Stimulated activated CD4-positive, alpha-beta T cell treated with anti-CD3 and anti-CD28 coated beads, Interleukin-1b, Interleukin-23, amount 100 ng/mL, for 1 hour (primary cell): ENCODE measurements at places on chromosomes 2 and 18.

DNA sequence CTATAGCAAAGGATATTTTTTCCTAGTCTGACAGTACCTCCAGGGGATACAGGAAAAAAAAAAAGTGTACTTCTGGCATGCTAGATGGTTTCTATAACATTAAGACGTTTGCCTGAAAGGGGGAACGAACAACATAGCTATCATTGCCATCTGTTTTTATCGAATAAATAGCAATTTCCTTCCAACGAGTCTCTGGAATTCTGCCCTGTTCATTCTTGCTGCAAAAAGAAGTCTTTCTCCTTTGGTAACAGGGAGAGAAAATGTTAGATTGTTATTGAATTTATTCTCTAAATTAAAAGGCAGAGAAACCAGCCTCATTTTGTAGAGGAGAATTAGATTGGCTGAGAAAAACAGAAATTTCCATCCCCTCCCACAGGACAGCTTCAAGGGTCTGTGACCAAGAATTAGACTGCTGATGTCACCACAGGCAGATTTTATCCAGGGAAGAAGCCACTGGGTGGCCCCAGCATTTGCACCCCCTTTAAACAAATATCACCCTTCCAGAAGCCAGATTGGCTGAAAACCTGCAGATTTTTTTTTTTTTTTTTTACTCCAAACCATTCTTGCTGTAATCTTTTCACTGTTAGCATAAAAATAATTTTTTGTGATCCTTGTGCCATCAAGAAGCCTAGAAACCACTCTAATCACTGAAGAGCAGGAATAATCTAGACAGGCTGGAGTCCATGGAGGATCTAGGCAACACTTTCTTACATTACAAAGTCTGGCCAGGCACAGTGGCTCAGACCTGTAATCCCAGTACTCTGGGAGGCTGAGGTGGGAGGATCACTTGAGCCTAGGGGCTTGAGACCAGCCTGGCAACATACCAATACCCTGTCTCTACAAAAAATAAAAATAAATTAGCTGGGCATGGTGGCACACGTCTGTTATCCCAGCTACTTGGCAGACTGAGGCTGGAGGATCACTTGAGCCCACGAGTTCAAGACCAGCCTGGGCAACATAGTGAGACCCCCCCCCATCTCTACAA lies 12.0 kb downstream of the WDFY1 start:
- DNase-seq: no peak

DNA sequence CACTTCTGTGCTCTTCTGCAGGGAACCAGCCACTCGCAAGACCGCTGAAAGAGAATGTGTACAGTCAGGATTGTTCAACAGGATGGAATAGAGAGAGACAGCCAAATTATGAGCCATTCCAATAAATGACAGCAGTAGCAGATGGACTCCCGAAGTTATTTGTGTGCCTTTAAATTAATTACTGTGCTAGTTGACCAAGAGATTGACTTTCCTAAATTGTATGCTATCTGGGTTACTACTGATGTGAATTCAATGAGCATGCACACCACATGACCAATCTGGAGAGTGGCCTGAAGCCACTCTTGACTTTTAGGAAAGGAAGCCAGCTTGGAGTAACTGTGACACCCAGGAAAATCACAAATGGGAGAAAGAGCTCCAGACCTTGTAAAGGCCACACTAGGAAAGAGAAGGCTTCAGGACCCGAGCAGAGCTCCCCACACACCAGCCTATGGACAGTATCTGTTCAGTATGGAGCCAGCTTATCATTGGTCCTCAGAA lies 52.8 kb downstream of the CHMP3 start:
- DNase-seq: no peak

- DNase-seq: no peak
Measured at GRCh38 chr2:216084547-216084946, 2.8 kb downstream of the TMEM169 start.

DNA sequence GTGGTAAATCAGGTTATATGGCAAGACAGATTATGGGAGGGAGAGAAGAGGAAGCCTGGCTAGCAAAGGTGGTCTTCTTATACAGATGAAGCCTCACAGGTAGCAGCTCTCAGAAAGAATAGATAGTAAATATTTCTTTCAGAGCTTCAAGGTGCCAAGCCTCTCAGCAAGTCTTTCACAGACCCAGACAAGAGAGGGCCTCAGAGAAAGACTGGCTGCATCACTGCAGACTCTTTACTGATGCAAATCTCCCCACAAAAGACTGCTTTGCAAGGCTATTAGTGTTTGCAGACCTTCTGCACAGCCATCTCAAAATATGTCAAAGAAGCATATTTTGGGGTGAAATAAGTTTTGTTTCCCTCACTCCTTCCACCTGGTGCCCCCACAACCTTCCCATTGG lies 372.4 kb upstream of the RND3 start:
- DNase-seq: no peak

DNA sequence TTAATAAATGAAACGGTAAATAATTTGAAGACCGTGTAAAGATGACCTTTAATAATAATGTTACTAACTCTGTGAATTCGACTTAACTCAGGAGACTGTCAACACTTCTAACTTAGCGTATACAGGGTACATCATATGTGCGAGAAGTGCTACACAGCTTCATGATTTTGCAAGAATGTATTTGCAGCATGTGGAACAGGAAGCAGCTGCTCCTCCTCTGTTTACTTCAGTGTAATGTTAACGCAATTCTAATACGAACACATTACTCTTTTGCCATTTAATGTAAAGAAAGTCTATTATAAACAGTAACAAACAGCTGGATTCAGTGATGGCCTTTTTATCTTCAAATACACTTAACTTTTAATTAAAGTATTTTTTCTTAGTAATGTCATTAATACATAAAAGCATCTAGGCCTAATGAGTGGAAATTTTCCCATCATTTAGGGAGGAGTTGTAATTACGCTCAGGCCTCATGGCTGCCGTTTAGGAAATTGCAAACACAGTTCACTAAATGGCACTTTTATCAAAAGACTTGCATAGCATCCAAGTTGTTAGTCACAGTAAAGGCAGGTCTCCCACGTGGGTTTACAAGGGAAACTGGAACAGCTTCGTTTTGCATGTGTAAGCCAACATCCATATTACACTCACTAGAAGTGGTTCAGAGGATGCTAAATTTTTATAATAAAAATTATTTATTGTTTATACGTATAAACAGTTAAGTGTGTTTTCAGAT lies 635.7 kb downstream of the FBXO15 start:
- DNase-seq: no peak

- DNase-seq: no peak
Measured at GRCh38 chr2:42192652-42193566, 23.8 kb downstream of the EML4 start.

- DNase-seq: no peak
Measured at GRCh38 chr18:58649966-58650816, 21.1 kb upstream of the MALT1 start.

DNA sequence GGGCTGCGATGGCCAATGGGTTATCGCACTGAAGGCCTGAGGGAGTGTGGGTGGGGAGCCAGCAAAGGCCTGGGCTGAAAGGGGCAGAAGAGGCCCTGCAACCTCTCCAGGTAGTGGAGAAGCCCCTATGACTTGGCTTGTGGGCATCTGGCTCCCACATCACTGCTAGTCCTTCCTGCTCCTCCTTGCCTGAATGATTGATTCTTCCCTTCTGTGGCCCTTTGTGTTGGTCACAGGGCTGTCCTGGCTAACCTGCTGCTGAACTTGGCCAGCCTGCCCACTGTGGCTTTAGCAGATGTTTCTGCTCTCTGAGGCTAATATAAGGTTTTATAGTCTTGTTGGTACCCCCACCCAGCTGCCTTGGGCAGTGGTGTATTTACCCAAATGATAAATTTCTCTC lies 136.2 kb upstream of the ALPP start:
- DNase-seq: no peak

DNA sequence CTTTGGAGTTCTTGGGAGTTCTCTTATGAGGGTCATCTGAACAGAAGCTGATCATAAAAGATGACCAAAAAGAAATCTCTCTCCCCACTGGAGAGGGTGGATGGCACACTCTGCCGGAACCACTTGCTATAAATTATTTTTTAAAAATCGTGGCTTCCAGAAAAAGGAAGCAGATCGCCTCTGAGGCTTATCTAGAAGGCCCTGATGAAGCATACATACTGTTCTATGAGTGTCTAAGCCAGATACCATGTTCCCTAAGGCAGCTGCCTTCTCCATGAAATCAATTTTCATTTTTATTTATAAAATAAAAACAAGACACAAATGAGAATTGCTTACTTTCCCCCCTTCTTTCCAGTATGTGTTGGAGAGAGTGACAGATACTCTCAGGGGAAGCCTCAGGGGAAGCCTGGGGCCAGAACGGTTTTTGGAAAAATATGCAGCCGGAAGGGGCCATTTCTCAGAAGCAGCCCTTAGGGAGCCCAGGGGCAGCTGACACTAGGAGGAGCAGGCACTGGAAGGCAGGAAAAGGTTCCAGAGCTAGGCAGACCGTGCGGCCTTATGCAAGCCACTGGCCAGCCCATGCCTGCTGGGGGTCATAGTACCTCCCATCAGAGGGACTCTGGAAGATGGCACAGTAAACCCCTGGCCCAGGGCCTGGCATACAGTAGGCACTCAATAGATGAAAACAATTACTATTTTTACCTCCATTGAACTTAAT lies 130.6 kb downstream of the CABLES1 start:
- no peak for DNase-seq

GRCh38 chr2:105400138-105400540 lies 1.3 kb upstream of the FHL2 start:
- no peak for DNase-seq

DNA sequence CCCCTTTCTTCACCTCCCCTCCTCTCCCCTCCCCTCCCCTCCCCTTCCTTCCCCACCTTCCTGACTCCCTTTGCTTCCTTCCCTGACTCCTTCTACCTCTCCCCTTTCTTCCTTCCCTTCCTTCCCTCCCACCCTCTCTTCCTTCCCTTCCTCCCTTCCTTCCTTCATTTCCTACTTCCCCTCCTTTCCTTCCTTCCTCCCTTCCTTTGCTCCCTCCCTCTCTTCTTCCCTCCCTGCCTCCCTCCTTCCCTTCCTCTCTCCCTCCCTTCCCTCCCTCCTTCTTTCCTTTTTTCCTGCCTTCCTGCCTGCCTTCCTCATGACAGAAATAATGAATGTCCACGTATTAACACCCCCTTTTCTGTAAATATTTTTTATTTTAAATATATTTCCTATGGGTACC lies 260.2 kb downstream of the ZNF407 start:
- no peak for DNase-seq

DNA sequence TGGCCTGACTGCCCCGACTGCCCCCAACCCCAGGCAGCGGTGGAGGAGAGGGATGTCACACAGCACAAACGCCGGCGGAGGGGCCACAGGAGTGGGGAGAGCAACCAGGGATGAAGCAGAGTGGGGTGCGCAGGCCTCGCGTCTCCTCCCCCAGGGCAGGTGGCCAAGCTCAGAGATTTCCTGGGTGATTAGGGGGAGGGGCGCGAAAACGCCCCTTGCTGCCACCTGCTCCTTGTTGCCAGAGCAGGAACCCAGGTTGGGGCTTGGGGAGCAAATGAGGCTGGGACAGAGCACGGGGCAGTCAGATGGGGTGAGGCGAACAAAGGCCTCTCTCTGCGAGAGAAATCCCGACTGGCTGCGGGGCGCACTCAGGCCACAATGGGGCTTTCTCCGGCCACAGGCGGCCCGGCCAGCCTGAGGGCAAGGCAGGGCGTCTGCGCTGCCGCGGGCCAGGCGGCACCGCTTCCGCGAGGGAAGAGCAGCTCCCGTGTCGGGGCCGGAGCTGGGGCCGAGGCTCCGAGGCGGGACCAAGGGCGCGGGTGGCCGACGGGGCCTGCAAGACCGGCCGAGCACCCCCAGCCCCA lies 11.5 kb downstream of the TEX44 start:
- no peak for DNase-seq

DNA sequence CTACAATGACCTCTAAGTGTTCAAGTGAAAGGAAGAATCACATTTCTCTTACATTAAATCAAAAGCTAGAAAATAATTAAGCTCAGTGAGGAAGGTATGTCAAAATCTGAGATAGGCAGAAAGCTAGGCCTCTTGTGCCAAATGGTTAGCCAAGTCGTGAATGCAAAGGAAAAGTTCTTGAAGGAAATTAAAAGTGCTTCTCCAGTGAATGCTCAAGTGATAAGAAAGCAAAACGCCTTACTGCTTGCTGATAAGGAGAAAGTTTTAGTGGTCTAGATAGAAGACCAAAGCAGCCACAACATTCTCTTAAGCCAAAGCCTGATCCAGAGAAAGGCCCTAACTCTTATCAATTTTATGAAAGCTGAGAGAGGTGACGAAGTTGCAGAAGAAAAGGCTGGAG lies 932.3 kb upstream of the ACVR2A start:
- DNase-seq: no peak

DNA sequence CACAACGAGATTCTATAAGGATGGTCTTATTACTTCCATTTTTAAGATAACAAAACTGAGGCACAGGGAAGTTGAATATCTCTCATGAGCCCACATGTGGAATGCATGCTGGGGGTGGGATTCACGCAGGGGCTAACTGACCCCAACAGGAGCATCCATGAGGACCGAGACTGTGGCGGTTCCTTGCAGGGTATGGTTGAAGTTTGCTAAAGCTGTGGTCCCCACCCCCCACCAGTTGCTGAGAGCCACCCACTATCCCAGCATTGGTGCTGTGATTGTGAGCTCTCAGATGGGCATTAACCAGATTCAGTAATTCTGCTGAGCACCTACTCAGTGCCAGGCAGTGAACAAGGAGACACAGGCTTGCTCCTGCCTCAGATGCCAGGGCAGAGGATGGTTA lies 116.0 kb upstream of the TEX51 start:
- no peak for DNase-seq

GRCh38 chr2:226559536-226559935 lies 240.1 kb downstream of the IRS1 start:
- no peak for DNase-seq

GRCh38 chr2:138237667-138238384 lies 263.7 kb upstream of the SPOPL start:
- no peak for DNase-seq

DNA sequence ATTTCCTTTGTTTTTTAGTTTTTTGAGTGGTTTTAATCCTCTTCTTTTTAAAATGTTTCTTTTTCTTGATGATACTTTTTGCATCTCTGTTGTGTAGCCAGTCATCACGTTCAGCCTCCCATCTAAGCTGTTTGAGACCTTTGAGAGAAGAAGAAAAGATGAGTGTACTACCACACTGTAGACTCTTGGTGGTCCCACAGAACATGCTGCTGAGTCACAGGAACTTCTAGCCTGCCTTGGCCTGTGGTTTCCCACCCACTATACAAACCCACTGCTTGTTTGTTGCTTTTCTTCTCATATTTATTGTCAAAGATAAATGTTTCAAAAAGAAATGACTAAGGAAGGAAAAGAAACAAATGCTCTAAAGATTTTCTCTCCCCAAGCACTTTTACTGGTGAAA lies 5.5 kb downstream of the CEBPZOS start:
- DNase-seq: no peak
